Osteocyte (in vitro differentiated cells): ENCODE measurements at places on chromosomes 3 and 15. TPM values are rescaled to one million over a fixed set of nuclear protein-coding genes. Genes with fewer than 3 reads are reported as not detected.
A peak's percentile ranks its signal among the peaks of the same experiment; 100 is the strongest.

DNA sequence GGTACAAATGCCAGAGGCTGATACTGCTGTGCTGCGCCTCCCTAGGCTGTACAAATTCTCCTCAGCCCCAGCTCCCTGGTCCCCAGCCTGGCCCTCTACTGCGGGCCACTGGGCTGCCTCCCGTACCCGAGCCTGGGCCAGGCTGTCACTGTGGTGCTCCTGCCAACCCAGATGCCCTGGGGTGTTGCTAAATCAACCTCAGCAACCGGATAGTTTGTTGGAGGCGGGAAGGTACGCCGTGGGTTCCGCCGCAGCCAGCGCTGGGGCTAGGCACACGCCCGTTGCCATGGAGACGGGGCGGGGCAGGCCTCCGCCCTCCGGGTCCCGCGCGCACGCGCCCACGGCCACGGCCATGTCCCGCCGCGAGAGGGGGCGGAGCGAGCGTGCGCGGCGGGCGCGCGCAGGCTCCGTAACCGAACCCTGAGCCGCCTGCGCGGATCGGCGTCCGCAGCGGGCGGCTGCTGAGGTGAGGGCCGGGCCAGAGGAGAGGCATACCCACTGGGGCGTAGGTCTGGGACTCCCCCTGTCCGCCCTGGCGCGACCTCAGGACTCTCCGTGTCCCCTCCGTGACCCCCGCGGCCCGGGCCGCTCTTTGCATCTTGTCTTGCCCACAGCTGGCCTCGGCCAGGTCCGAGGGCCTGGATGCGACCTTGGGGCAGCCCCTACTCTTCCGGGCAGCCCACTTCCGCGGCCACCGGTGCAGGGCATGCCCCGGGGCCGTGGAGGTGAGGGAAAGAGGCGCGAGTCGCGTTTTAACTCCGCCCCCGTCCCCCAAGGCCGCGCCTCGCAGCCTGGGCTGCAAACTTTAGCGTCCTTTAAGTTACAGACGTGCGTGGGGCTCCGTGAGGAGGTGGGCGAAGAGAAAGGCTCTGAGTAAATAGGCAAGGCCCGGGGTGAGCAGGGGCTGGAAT, at the start of gene TEX264:
Gene TEX264, plus strand, starts transcription at position 430 of the 911 bp plus-strand sequence. CDS start 3,053 bp downstream, outside the sequence.
- peak; percentile 94 for DNase-seq

- no peak for DNase-seq
Observed at GRCh38 chr3:56147354-56147753, 320.9 kb downstream of the ERC2 start.

CCR9 gene
- total RNA-seq = not detected in 2 replicates

- no peak for DNase-seq
Observed at GRCh38 chr3:72322264-72322976, 525.8 kb downstream of the SHQ1 start.

- no peak for DNase-seq
Observed at GRCh38 chr3:48656061-48656840, 6.4 kb downstream of the CELSR3 start.

GRCh38 chr15:49673861-49674260, 53.0 kb downstream of the DTWD1 start:
- DNase-seq = no peak

DNA sequence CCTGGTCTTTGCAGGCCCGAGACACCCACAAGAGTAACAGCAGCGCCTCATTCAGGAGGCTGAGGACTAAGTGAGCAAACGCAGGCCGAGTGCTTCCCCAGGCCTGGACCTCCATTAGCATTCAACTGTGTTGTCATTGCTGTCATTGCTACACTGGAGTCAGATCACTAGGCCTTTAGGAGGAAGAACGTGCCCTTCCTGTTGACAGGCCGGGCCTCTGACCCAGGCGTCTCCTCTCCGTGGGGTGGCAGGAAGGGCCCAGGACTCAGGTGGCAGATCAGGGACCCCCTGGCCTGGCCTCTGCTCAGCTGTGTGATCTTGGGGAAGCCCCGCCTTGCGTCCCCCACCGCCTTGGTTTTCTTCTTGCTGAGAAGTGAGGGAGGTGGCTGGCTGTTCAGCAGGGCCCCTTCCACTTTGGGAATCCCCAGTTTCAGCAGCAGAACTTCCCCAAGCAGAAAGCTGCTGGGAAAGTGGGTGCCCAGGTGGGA, 19.1 kb downstream of the ZDHHC19 start:
- no peak for DNase-seq

TPRG1 gene
- 0.46 and 1.6 TPM in 2 replicates for total RNA-seq

DNA sequence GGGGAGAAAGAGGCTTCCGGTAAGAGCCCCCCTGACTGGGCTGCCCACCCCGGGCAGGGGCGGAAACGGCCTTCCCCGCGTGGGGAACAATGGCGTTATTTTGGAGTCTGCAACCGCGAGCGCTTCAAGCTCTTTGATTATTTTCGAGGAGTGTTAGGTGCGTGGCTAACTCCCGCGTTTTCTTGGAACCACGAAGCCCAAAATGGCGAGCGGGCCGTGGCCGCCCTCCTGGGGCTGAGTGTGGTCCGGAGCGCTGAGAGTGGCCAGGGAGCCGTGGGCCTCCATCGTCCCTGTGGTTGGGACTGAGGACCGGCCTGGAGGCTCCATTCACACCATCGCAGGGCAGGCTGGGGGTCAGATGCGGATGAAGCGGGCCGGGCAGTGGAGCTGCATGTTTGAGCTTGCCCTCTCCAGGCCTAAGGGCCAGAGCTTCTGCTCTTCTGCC, 44.6 kb upstream of the POLG start:
- DNase-seq = no peak

DNA sequence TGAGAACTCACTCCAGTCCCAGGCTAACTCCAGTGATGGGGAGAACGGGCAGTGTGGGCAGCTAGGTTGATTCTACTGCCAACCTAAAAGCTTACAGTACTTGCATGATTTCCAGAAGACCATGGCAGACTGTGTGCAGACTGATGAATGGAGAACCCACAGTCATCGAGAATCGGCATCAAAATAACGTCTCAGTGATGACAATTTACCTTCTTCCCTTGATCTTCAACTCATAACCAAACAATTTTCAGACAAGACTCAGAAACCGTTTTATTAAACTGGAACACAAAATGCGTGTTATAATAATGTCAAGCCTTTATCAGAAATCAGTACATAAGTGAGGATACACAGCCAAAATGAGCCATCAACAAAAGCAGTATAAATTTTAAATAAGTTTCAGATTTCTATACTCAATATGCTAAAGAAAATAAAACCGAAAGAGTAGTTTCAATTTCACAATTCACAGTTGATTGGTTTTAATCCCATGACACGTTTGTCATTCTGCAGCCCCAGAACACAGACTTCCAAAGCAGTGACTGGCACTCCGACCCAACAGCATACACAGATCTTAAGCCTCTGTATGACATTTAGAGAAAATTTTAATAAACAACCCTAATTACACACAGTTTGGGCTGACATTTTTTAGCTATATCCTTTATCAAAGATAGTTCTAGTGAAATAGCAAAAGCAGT, 54.5 kb downstream of the ZMAT3 start:
- no peak for DNase-seq

DNA sequence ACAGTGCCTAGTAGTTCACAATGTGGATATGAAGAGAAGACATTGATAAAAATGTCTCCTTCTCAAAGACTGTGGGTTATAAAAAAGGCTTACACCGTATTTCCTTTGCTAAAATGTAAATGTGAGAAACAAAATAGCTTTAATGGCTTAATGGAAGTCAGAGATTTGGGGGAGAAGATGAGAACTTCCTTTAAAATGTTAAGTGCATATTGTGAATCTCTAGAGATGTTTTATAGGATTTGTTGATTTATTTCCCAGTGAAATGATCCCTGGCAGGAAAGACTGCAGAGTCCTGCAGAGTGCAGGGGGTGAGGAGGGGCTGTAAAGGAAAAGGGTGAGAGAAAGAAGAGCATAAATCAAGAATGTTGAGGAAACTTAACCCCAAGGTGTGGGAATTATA, 305.1 kb downstream of the GAP43 start:
- DNase-seq = no peak

DNA sequence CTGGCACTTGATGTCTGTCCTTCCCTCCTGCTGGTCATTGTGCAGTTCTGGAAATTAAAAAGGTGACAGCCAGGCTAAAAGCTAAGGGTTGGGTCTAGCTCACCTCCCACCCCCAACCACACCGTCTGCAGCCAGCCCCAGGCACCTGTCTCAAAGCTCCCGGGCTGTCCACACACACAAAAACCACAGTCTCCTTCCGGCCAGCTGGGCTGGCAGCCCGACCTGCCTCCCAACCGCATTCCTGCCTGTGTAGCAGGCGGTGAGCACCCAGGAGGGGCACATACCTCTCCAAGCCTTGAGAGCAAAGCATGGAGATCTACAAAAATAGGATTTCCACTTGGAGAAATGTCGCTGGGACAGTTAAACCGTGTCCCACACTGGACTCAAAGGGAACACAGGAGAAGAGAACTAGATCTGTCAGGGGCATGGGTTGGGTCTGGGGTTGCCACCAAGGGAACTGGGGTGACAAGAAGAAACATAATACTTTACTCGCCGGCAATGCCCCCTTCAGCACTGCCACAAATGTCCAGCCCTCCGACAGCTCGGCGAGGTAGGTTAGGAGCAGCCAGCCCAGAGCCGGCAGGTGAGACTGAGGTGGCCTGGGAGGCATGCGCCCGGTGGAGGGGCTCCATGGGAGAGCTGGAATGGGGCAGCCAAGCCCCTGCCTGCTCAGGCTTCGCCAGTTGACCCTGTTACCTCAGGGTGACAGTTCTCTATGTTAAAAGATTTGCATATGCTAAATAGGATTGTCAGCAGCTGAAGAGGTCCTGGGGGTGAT, 52.2 kb downstream of the EXOG start:
- peak; percentile 81 for DNase-seq

GRCh38 chr3:131007782-131008181, 18.8 kb downstream of the ASTE1 start:
- DNase-seq = no peak

- DNase-seq = no peak
Observed at GRCh38 chr15:73928241-73928579, 1.9 kb downstream of the LOXL1 start.

FAM174B gene
- 8.2 and 11.0 TPM in 2 replicates for total RNA-seq

GRCh38 chr3:112124907-112125607, 8.0 kb downstream of the GCSAM start:
- no peak for DNase-seq

DNA sequence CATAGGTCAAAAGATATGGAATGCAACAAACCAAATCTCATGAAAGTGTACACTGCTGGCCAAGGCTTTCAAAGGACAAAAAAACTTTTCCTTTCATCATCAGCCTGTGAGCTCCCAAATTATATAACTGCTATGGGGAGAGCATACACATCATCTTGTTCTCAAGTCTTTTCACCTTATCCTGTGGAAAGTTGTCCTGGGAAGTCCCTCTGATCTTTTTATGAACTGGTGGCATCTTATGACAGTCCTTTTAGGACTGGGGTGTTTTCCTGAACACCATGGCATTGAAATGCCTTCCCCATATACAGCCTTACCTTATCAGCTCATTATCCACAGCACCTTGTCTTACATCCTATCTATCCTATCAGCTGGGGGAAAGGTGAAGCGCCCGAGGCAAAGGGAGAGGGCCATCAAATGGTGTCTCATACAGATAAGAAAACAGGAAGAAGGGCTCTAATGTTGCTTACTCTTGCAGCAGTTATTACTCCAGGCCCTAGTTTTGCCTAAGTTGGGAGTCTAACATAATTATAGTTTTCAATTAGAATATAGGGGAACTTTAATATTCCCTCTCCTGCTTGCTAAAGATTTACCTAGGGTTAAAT, 61.5 kb upstream of the GOLIM4 start:
- DNase-seq = no peak

DNA sequence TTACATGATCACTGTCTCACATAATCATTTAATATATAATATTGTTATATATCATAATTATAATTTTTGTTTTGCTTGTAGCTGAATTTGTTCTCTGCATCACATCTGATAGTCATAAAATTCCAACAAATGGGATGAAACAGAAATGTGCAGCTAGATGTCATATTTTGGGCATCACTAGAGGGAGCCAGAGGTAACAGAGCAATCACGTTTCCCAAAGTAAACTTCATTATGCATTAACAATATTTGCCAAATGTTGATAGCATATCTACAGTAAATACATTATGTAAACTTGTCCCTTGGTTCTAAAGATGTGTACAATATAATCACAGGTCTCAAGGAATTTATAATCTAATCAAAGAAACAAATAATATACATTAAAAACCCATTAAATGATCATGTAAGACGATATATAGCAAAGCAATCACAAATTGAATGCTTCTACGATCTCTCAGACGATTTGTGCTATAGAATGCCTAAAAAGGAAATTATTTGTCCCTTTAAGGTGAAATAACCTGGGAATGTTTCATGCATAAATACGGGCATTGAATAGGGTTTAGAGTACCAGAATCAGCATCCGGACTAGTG, 234.2 kb upstream of the MCTP2 start:
- DNase-seq = no peak

- DNase-seq = no peak
Observed at GRCh38 chr3:42683875-42684598, 1.3 kb upstream of the KLHL40 start.
